ENCODE measurements at places on chromosomes 16 and 17.

GRCh38 chr16:79288066-79288465 is 312.5 kb downstream of the MAF start:
- DNase-seq: no peak

- DNase-seq: no peak
Measured at GRCh38 chr16:29697391-29697790, 18.4 kb downstream of the QPRT start.

DNA sequence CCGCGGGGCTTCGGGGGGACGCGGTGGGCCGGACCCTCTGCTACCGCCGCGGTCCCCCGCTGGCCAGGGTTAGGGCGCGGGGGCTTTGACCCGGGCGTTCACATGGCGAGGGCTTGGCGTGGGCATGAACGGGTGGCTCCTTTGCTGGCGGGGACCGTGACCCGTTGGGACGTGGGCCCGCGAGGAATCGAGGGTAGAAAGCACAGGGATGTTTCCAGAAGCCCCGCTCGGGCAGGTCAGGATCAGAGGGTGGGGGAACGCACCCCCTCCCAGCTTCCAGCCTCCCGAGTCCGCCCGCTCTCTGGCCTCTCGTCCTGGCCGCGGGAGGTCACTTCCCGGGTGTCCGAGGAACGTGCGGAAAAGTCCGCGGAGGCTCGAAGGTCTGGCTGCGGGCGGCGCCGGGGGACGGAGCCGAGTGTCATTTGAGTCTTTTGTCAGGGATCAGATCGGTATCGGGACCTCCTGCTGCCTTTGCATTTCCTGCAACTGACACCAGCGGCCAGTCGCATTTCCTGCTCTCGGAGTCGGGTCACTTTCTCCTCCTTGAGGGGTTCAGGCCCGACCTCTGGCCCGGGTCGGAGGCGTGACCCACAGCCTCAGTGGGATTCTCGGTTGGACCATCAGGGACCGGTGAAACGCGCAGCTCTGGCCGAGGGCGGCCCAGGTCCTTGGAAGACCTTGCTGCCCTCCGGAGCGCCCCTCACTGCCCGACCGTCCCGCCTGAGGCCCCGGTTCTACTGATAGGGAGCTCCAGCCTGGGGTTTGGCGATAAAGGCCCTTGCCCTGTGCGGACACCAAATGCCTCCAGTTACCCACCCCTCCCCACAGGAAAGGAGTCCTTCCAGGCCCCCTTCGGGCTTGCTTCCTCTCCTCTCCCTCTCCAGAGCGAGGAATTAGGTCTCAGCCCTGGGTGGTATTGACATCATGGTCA is 702 bp upstream of the WNT3 start:
- no peak for DNase-seq

DNA sequence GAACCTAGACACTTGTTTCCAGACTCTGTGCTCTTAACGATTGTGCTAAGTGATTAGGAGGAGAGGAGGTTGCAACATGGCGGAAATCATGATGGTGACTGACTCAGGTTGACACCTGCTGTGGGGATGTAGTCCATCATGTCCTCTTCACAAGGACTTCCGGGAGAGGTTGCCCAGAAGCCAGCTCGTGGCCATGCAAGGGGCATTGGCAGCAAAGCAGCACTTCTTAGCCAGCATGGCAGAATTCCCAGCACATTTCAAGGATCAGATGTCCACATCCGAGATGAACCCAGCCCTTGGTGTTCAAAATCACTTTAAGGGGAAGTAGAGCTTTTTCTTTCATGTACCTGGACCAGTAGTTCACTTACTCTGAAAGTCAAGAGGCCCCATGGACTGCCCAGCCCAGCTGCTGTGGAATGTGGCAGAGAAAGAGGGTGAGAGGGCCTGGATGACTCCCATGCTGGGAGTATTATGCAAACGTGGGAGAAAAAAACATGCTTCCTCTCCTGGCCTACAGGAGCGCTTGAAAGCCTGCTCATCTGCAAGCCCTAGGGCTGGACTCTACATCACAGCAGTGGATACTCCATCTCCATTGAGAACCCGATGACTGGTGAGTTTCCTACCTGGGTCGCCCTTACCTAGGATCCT is 65.5 kb downstream of the IRX6 start:
- DNase-seq: no peak

- no peak for DNase-seq
Measured at GRCh38 chr16:55913716-55914115, 38.5 kb upstream of the CES5A start.

- DNase-seq: no peak
Measured at GRCh38 chr16:89369266-89369895, 121.0 kb downstream of the ANKRD11 start.

- peak; percentile 64 for DNase-seq
Measured at GRCh38 chr16:1002399-1003166, 21.0 kb downstream of the SOX8 start.

DNA sequence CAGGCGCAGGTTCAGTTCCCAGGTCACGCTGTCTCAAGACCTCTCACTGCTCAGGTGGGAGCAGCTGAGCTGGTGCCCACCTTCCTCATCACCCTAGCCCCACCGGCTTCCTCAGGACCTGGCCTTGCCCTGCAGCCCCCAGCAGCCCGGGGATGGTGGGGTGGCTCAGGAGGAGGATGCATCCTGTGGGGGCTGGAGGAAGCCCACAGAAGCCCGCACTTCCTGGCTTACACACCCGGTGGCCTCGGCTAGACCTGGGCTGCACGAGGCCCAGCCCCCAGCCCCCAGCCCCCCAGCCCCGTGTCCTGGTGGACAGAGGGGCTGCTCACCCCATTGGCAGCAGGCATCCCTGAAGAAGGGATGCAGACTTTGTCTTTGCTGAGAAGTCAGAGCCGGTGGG is 43.4 kb downstream of the BAHCC1 start:
- DNase-seq: no peak

GRCh38 chr16:50683689-50684374 is 2.7 kb upstream of the SNX20 start:
- no peak for DNase-seq

- DNase-seq: peak; percentile 84
Measured at GRCh38 chr17:42107597-42108576, 4.6 kb downstream of the DHX58 start.

DNA sequence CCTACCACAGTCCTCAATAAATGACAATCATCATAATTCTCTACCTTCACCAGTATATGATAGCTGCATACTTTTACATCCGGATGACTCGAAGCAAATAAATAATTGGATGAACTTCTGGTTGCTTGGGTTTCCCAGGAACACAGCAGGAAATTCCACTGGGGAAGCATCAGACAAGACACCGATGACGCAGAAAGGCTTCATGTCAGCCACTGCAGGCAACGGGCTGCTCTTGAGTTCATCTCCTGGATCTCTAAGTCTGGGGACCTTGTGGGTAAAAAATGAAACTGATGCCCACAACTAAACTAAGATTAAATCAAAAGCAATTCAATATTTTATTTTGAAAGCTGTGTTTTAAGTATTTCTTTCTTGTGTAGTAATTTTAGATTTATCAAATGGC is 472.1 kb upstream of the C16orf82 start:
- DNase-seq: no peak

- no peak for DNase-seq
Measured at GRCh38 chr16:81405702-81406113, 38.9 kb upstream of the CMIP start.

- no peak for DNase-seq
Measured at GRCh38 chr17:79368521-79368920, 242.3 kb downstream of the RBFOX3 start.

DNA sequence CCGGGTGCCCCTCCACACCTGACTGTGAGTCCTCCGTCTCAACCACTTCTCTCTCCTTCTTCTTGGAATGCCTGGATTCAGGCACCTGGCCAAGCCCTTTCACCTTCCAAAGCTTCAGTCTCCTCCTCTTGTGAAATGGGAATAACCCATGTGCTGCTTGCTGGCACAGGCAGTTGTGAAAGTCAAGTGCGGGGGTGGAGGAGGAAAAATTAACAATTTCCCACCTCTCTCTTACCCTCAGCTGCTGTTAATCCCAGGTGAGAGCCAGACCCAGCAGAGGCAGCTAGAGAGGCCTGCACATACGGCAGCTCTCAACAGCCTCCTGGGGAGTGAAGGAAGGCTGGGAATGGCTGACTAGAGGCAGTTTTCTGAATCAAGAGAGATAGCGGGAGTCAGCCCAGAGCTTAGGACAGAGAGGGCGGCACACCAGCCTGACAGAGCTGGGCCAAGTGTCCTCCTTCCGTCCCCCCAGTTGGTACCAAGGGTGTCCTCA is 77.9 kb upstream of the LGALS9 start:
- DNase-seq: no peak

GRCh38 chr17:74427048-74427762 is 4.7 kb upstream of the GPRC5C start:
- no peak for DNase-seq

- no peak for DNase-seq
Measured at GRCh38 chr17:41318231-41318630, 2.7 kb upstream of the KRTAP17-1 start.

- DNase-seq: no peak
Measured at GRCh38 chr17:5135726-5136579, 20.1 kb downstream of the USP6 start.

DNA sequence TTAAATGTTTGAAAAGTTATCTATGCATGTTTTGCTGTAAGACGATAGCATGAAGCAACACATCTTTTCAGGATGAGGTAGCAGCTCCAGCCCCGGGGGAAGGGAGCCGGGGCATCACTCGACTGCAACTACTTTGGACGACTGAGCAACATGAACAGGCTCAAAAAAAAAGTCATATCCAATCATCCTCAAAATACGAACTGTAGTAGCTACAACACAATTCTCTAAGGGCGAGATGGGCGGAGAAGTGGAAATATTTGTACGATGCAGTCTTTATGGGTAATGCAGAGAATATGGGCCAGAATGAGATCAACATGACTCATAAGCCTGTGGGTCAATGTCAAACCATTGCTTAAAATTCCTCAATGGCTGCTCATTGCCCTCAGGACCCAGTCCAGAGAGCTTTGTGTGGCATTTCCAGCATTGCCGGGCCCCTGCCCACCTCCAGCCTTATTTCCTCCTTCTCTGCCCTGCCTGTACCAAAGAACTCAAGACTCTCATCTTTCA is 17.7 kb upstream of the SMURF2 start:
- DNase-seq: no peak

- no peak for DNase-seq
Measured at GRCh38 chr17:73725794-73726515, 81.7 kb upstream of the SDK2 start.

DNA sequence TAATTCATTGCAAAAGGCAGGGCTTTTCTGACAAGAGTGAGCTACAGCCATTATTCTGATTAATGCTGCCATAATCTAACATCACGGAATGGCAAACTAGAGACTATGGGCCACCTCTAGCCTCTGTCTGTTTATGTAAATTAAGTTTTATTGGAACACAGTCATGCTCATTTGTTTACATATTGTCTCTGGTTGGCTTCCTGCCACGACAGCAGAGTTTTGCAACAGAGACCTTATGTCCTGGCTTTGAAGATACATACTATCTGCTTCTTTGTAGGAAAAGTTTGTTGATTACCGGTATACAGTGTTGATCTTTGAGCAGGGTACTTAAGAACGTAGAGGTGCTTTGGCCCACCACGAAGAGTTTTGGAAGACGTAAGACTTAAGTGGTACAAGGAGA is 715.9 kb upstream of the RBFOX1 start:
- no peak for DNase-seq

GRCh38 chr16:86117756-86118155 is 218.8 kb downstream of the IRF8 start:
- DNase-seq: no peak

- no peak for DNase-seq
Measured at GRCh38 chr16:27177031-27177774, 26.1 kb upstream of the KDM8 start.

DNA sequence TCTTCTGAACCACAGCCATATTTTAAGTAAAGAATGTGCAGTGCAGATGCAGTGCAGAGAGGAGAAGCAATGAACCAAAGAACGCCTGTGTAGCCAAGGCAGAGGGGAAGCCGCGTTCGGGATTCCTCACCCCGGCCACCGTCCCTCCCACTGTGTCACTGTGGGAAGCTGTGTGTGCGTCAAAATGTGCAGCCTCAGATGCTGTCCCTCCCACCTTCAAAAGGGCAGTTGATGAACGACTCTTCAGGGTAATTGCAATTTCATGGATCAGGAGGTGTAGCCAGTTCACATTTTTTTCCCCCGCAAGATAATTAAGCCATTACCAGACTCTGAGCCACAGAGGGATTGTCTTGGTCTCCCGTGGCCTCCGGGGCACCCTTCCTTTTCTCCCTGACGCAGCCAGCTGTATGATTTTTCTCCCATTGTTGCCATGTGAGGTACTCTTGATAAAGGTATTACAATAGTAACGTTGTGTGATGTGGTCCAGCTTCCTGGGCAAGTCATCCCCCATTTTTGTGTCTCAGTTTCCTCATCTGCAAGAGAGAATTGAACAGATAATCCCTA is 190.0 kb downstream of the FOXL1 start:
- no peak for DNase-seq

GRCh38 chr16:79811541-79811940 is 211.0 kb upstream of the MAF start:
- no peak for DNase-seq

DNA sequence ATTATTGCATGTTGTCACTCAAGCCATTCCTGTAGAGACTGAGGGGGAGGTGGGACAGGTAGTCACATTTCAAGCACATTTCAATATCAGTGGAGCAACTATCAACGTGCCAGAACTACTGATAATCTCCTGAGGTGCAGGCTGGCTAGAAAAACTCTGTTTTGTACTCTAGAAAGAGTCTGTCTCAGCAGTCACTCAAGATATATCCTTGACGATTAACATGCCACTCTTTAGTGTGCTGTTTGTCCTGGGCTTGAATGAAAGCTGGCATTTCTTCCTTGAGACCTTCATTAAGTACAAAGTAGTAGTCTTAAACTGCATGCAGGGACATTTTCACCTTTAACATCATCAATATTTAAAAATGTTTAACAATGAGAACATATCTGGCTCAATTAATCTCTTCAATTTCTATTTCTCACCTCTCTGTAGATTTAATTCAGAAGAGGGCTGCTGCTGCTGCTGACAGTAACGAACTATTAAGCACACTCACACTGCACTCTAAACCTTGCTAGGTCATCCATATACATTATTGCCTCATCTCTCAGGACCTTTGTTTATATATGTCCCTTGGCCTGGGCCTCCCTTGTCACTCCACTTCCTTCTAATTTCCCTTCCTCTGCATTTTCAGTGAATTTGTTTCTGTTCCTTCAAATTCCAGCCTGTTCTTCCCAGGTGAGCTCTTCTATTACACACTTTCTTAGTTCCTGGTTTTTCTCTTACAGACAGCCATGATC is 412.0 kb downstream of the HAPSTR1 start:
- DNase-seq: no peak

GRCh38 chr17:75503337-75503950 is 11.9 kb downstream of the CASKIN2 start:
- DNase-seq: no peak

DNA sequence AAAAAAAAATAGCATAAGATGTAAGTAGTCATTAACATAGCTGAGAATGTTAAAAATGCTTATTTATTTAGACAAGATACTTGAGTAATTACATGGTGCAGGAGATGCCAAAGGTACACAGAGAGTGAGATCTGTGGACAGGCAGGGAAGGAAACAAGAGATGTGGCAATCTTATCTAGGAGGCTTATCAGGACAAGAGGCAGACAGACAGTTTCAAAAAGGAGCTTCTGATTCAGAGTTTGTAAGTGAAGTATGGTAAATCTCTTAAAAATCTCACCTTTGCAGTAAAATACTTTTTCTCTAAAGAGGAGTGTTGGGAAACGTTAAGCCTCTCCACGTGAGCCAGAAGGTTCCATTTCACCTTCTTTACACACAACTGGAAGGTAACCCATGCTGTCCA is 19.9 kb upstream of the GHDC start:
- DNase-seq: no peak

- DNase-seq: no peak
Measured at GRCh38 chr17:44502598-44503146, 534 bp downstream of the GPATCH8 start.

- DNase-seq: no peak
Measured at GRCh38 chr16:47734987-47735594, 274.0 kb downstream of the PHKB start.

All from stimulated activated CD8-positive, alpha-beta memory T cell treated with anti-CD3 and anti-CD28 coated beads, Interleukin-4, amount 100 ng/mL, for 4 hours (primary cell).